ENCODE measurements at places on chromosomes 1 and 21.

- DNase-seq = no peak
Measured at GRCh38 chr1:214823311-214824117, 220.5 kb downstream of the CENPF start.

GRCh38 chr1:2848006-2848670 is 46.6 kb upstream of the TTC34 start:
- no peak for DNase-seq

- DNase-seq = no peak
Measured at GRCh38 chr21:42063571-42064521, 7.3 kb upstream of the UMODL1 start.

DNA sequence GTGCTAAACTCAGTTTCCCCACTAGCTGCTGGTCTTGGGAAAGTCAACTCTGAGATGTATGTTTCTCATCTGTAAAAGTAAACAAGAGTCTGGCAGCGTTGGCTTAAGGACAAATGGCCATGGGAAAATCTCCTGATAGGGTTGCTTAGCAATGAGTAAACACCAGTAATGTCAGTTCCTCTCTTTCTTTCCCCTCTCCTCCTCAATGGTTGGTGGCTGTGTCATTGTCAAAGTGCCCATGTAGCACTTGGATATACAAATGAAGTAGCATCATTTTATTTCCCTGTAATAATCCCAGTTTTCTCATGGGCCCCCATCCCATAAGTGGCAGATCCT is 2.2 kb upstream of the FYB2 start:
- no peak for DNase-seq

- peak; percentile 61 for DNase-seq
Measured at GRCh38 chr1:183578856-183579255, 11.4 kb downstream of the NCF2 start.

- DNase-seq = no peak
Measured at GRCh38 chr1:2934642-2935081, 86.6 kb upstream of the ACTRT2 start.

- DNase-seq = no peak
Measured at GRCh38 chr1:66033781-66034180, 241.1 kb downstream of the PDE4B start.

DNA sequence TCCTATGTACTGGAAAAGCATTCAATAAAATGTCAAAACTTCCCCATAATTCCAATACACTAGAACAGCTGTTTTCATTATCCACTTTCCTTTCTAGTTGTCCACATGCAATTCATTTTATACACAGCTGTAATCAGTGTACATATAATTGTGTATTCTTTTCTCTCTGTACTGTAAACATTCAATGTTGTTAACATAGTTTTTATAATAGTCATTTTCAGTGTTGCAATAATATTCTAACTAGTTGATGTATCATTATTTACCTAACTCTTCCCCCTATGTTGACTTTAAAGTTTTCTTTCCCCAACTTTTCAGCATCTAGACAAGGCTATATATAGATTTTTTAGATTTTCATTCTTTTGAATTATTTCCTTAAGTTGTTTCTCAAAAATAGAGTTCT is 44.4 kb downstream of the DIPK1A start:
- DNase-seq = no peak

Data from ascending aorta (tissue), 2 donors.